ENCODE measurements at places on chromosomes 7 and 10.
A peak's percentile ranks its signal among the peaks of the same experiment; 100 is the strongest.

- DNase-seq, result no peak
These were observed 27.1 kb downstream of the DUSP5 start for GRCh38 chr10:110524859-110525232.

DNA sequence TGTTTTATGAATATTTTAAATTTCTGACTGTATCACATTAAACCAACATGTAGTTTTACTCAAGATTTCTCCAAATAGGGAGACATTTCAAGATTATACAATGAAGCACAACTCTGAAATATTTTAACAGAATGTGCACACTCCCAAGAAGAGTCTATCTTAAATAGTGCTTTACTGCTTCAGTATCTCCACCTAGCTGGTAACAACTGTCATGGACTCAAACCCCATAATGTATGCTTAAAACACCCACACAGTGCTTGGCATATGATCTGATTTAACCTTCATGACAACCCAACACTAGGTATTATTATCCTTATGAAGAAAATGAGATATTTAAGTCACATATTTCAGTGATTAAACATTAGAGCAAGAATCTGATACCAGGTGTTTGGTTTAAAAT, 45.9 kb downstream of the ASZ1 start:
- no peak for DNase-seq

GRCh38 chr10:24360282-24361127, 151.6 kb downstream of the KIAA1217 start:
- DNase-seq, result peak; percentile 47

GRCh38 chr7:118072893-118073674, 110.9 kb upstream of the LSM8 start:
- no peak for DNase-seq

GRCh38 chr7:28075674-28076358, 104.8 kb downstream of the JAZF1 start:
- DNase-seq, result no peak

DNA sequence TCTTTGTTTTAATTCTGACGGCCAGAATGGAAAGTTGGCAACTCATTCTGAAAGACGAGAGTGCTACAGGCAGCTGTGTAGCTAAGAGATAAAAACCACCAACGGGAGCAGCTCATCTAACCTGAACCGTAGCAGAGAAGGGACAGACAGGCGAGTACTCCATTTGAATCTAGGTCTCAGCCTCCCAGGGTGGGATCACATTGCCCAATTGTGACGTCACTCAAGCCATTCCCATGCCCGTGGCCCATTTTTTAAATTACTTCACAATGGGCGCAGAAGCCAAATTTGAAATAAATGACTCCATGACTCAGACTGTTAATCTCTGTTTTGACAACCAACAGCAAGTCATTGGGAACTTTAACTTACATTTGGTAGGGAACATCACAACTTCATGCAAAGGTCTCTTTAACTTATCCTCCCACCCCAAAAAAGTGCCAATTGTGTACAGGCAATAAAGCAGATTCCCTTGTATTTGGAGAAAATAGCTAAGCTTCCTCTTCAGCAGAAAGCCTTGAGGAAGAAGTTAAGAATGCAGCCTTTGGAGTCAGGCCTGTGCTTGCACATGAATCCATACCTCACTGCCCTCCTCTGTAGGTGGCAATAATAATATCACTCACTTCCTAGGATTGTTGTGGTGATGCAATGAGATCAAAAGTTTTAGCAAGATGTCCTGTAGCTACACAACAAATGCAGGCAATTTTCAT, 93.2 kb upstream of the KIF5B start:
- peak; percentile 36 for DNase-seq

DNA sequence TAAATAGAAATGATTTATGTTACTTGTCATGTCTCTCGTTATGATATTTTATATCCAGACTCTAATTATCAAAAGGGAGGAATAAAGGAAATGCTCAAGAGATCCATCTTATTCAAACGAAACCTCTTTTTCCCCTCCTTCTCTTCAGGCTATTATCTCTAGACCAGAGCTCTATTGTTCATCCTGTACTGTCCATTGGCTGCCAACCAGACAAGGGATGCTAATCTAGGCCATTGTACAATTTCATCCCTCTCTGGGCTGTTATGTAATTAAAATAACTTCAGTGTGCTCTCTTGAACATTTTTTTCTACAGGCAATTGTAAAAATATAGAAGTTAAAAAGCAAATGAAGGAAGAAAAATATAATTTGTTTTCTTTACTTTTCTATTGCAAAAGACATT, 220.4 kb downstream of the HDAC9 start:
- DNase-seq, result no peak

DNA sequence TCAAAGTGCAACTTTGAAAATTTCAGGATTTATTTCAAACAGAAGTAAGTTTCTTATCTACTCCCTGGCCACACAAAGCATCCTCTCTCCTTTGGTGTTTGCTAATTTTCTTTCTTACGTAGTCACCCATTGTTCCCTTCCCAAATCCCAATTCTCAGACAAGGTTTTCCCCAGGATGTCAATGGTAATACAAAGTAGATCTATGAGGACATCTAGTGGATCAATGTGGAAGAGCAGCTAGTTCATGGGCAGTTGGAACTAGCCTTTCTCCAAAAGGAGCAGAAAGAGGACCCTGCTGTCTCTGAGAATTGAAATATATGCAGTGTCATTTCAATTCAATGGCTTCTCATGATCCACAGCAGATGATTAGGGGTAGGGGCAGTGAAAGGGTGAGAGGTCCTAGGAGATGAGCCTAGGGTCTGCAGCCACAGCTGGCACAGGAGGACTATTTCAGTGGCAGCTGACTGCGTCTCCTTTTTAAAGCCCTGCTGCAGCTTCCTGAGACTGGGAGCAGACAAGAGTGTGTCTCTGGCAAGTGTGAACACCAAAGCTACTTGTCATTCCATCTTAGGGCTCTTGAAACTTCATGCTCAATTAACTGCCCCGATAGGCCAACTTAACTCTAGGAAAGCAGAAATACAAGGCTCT, 632.6 kb downstream of the KCNMA1 start:
- DNase-seq, result peak; percentile 56

- DNase-seq, result no peak
These were observed 6.8 kb upstream of the CLDN12 start for GRCh38 chr7:90396420-90396819.

DNA sequence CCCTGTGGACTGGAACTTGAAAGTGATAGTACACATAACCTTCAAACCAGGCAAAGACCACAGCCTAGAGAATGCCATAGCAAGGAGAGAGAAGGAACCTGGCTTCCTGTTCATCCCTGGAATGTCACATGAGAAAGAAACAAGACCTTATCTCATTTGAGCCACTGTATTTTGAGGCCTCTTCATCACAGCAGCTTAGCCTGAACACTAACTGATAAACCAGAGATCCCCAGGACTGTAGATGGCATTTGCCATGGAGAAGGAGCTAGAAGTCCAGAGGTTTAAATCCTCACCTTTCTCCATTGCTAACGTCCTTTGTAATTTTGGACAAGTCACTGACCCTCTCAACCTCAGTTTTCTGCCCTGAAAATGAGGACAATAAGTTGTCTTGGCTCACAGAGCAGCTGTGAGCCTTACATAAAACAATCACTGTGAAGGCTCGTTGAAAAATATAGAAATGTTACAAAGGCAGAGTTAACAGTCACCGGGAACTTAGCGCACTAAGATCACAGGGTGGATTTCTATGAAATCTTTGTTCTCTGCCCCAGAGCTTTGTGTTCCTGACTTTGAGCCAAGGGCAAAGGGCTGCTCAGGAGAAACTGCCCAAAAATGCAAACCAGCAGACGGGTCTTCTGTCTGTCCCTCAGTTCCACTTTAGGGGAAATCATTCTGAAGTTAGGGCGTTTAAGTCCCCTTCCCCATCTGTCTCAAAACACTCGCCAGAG, 197.0 kb downstream of the USP6NL start:
- no peak for DNase-seq

- DNase-seq, result no peak
These were observed 6.6 kb upstream of the ZNF22 start for GRCh38 chr10:44993922-44994751.

DNA sequence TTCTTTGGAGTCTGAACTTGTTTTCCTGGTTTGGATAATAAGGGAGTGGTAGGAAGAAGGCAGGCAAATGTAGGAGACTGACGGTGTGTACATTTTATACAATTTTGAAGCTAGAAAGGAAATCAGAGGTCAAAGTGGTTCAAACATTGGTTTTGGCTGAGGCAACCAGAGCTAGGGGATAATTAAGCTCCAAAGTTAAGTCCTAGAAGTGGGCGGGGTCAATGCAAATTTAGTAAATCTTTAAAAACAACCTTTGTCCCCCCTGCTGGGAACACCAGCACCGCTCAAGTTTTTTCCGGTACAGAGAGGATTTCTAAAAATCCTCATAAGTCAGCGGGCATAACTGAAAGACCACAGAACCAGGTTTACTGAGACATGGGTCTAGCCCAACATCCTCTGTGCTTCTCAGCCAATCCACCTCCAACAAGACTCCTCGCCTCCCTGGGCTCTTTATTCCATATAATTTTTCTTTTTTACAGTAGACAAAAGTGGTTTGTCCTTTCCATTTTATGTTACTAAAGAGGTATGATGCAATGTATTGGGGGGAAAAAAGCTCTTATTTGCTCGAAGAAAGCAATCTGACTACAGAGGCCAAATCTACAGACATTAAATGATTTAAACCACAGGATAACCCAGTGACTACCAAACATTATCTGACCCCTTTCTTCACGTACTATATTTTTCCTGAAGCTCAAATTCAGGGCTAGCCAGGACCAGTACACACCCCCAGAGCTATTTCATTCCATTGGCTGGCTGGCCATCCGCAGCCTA, 1.6 kb downstream of the GLUD1 start:
- DNase-seq, result no peak

DNA sequence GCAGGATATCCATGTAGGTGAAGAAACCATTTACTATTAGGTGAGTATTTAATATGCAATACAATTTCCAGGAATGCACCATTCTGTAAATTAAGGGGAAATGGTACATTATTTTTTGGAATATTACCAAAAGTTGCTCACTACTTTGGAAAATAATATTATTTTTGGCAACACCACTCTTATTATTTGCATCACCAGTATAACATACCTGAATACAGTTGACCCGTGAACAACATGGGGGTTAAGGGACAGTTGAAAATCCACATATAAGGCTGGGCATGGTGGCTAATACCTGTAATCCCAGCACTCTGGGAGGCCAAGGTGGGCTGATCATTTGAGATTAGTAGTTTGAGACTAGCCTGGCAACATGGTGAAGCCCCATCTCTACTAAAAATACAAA, 21.2 kb upstream of the FHIP2A start:
- DNase-seq, result no peak

DNA sequence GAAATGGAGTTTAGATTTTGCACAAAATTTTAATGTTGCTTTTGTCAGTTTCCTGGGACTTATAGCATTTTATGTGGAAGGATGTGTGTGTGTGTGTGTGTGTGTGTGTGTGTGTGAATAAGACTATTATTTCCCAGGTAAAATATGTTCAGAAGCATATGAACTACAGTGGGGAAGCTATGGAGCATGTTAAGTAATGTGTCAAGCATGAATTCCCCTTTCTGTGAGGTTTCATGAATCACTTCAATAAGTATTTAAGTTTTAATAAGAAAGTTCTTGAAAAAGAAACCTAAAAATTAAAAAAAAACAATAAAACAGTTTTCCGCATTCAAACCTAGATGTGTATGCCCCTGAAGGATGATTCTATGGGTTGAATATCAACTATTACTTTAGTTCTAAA, 693 bp downstream of the CREB5 start:
- no peak for DNase-seq

- no peak for DNase-seq
These were observed 9.8 kb downstream of the CEP41 start for GRCh38 chr7:130430841-130431666.

- DNase-seq, result peak; percentile 56
These were observed 122.2 kb downstream of the KMT2E start for GRCh38 chr7:105136221-105136620.

DNA sequence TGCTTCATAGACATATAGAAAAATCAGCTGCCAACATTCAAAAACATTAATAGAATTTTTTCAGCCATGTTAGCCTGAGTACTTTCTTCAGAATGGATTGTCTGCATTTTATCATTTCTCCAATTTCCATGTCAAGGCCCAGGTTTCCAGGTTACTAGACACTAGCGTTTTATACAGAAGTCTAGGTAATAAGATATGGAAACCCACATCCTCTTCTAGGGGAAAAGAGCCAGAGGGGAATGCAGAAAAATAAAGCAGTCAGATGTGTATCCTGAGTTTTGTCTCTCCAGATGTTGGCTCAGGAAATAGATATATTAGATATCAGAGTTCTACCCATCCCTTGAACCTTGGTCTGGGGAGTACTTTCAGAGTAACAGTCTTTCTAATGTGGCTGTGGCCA, 20.4 kb downstream of the GIMAP4 start:
- DNase-seq, result no peak

DNA sequence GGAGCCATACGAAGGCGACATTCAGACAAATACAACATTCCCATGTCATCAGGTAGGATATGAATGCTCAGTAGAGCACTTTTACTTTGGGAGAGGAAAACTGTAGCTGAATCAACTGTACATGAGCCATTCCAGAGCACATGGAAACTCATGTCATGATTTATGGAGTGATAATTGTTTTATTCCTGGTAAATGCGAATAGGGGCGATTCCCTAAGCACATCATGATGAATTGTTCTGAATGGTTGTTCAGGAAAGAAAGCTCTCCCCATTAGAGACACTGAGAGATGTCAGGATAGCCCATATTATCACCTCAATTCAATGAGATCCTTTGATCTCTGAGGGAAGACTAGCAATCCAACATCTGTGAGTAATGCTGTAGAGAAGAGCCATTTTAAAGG, 243.6 kb downstream of the FOXP2 start:
- no peak for DNase-seq

DNA sequence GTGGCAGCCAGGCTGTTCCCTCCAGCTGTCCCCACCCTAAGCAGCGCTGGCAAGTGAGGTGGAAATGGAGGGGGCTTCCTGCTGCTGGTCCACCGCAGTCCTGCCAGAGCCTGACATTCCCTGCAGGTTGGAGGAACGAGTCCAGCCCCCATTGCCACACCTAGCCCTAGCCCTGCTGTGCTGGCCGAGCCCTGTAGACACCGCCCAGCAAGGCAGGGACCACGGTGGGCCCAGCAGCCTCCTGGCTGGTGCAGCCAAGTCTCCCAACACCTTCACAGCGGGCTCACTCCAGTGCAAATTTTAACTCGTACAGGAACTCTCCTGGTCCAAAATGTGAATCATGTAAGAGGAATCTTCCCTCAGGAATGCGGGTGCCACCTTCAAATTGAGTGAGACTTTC, 116.3 kb downstream of the PAXIP1 start:
- no peak for DNase-seq

DNA sequence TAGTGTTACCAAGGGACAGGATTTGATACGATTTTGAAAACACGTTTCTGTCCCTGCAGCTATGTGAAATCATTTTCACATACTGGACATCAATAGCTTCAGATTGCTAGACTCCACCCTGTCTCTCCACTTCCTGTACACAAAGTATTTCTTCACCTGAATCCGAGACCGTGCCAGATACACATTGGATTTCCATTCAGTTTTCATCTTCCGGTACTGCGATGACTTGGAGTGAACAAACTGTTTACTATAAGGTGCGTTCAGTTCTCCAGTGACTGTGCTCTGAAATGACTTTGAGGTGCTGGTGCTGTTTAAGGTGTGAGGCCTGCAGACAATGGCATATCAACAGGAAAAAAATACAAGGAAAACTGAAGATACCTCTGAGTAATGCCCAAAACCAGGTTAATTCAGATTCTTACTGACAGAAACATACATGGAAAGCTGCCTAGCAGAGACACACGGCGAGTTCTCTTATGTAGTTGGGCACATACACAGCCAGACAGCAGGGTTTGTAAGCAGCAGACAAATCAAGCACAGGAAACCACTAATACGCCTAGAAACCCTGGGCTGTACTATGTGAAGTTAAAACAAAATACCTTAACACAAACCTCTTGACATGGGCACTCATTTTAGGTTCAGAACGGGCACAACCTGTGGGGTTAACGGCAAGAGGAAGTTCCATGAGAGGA, 119.2 kb downstream of the GALNT11 start:
- DNase-seq, result no peak

All from kidney capillary endothelial cell (primary cell).